Activated T-cell treated with anti-CD3 and anti-CD28 coated beads, Interleukin-2, amount 50 U/mL, for 72 hours (primary cell): ENCODE measurements at places on chromosomes 1 and 21. TPM values are rescaled to one million over a fixed set of nuclear protein-coding genes. Genes with fewer than 3 reads are reported as not detected.

The SPRR1B gene
- not detected for total RNA-seq

The NPHS2 gene
- not detected for total RNA-seq

The OR10X1 gene
- total RNA-seq: not detected

GRCh38 chr1:154955039-154955717, 721 bp downstream of the PBXIP1 start:
- DNase-seq: peak; percentile 82
- peak overlapping the region; percentile 82 for H3K27ac ChIP-seq
- H3K4me3 ChIP-seq: peak overlapping the region; percentile 93
- no peaks in the 10 kb centered on the region for H3K27me3 ChIP-seq
- H3K36me3 ChIP-seq: peaks cover 4% of the 10 kb centered on the region
- peaks cover 89% of the 10 kb centered on the region for H3K4me1 ChIP-seq

DNA sequence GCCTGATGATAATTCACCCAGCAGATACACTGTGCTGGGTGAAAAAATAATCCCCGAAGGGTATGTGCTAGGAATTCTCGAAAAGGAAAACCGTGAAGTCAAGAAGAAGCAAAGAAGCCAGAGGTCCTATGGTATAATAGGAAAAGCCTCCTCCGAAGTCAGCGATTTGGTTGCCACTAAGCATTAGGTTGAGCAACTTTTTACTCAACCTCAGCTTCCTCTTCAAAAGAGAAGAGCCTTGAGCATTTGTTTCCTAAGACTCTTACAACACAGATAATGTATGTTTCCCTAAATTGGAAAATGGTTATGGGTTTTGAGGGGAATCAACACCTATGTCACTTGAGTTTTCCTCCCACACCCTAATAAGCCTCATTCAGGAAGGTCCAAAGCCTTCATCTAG, 21.3 kb upstream of the MNDA start:
- peaks cover 36% of the 10 kb centered on the region for H3K27me3 ChIP-seq
- no peak overlapping the region for H3K4me3 ChIP-seq
- no peak overlapping the region for H3K27ac ChIP-seq
- DNase-seq: no peak

DNA sequence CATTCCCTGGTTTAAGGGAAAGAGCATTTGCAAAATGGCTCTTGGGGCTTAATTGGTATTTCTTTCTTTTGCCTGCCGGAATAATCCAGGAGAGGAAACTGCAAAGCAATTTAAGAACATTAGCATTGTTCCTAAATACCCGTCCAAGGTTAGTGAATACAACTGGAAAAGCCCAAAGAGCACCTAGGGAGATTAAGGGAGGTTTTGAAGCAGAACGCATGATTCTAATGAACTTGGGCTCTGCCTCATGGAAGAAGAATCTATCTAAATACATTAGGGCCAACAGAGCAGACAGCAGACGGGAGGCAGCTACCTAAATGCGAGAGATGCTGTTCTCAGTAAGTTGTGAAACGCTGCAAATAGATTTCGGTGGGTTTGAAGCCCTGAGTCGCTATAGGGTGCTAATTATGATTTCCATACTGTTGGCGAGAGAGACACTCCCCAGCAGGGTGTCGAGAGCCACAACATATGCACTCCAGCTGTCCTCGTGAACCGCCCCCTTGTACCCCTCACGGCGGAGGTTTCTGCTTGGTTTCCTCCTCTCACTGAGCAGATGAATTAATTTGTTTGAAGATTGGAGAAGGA, 326.7 kb upstream of the CAMK1G start:
- no peaks in the 10 kb centered on the region for H3K27me3 ChIP-seq
- no peak overlapping the region for H3K27ac ChIP-seq
- H3K4me3 ChIP-seq: no peak overlapping the region
- DNase-seq: no peak
